Activated CD4-positive, alpha-beta T cell treated with anti-CD3 and anti-CD28 coated beads, Interleukin-2, Interleukin-4, amounts not matched to agents 100 ng/mL and 50 ng/mL, durations not matched to agents 16 hours and 8 hours (primary cell): ENCODE measurements at places on chromosomes 1 and 21.

GRCh38 chr1:155051342-155051776 is 243 bp downstream of the ADAM15 start:
- no peak for DNase-seq

GRCh38 chr1:89705901-89706699 is 73.2 kb downstream of the LRRC8C start:
- no peak for DNase-seq

DNA sequence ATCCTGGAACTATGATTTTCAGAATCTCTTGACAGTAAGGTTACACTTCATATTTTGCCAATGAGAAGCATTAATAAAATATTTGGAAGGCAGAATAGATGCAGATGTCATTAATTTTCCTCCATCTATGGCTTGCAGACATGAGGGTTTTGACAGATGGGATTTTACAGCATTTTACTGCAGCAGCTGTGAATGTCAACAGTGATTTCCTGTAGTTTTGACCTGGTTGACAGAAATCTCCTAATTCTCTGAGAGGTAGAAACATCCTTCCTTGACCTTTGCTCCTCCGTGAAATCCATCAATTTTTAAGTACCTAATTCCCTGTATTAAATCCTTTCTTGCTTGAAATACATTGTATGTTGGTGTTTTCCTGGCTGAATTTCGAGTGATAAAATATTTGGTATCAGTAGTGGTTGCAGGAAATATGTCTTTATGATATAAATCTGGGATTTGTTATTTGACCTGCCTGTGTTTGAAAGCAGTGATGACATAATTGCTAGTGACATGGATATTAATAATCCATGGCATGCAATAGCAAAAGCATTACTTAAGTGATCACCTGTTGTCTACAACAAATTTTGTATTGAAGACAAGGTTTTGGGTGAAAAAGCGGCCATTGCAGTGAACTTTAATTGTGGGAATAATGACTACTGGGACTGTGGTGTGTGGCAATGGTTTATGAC is 73.9 kb downstream of the HLX start:
- no peak for DNase-seq

- no peak for DNase-seq
These were observed 63.3 kb downstream of the FYB2 start for GRCh38 chr1:56755911-56756310.

- DNase-seq = no peak
These were observed 27.1 kb downstream of the OBSCN start for GRCh38 chr1:228234921-228235320.
